ENCODE measurements at places on chromosomes 13 and 19.

DNA sequence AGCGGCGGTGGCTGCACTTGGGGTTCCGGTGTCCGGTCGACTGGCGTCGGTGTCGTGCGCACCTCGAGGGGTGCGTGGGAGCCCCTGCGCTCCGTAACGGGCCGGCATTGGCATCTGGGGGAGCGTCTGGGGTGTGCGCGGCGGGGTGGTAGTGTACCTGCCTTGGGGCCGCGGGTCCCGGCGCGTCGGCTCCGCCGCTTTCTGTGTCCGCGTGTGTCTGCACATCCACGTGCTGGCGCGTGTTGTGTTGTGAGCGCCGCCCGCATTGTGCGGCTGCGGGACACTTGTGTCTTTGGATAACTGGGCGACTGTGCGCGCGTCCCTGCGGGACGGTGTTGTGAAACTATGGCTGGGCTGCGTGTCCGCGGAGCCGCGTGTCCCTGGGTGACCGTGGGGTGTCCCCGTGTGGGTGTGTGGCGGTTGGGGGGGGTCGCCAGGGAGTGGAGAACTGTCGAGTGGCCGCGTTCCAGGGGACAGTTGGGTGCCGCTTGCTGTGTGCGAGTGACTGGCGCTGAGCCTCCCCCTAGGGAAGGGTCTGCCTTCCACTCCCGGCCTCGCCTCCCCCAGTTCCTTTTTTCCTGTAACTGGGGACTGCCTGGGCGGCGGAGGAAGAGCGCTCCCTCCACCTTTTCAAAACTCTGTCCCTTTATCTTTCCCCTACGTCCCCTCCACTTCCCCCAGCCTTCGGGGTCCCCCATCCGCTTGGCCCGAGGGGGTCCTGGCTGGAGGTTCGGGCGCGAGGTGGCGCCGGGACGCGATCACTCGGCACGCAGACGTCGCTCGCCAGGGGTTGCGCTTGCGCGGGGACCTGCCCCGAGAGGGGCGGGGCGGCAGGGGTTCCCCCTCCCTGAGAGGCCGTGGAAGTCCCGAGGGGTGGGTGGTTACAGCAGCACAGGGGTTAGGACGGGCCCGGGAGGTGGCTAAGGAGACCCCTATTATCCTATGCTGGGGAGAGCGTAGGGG lies 5.7 kb upstream of the NFIC start:
- no peak for DNase-seq

- DNase-seq = peak; percentile 94
Observed at GRCh38 chr19:49637821-49638738, 1.9 kb downstream of the RRAS start.

GRCh38 chr19:13652810-13653590 lies 111.3 kb upstream of the MRI1 start:
- no peak for DNase-seq

DNA sequence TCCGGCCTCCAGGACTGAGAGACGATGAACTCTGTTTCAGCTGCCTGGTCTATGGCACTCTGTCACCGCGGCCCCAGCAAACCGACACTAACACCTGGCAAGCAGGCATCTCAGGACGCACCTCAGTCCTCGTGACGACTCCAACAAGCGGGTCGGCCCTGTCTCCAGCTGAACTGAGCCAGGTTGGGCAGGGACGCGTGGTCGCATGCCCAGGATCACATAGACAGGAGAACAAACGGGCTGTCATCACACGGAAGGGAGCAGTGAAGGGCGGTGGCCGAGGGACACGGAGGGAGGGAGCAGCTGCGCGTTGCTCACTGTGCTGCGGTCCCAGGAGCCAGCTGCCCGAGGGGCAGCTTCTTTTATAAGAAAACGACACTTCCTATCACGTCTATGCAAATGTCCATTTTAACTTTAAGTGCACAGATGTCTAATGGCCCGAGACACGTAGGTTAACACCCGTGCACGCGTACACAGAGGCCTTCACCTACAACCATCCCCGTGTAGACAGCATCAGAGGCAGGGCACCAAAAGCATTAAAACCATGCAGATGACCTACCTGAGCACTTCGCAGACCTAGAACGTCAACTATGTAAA lies 8.9 kb downstream of the SGTA start:
- no peak for DNase-seq

DNA sequence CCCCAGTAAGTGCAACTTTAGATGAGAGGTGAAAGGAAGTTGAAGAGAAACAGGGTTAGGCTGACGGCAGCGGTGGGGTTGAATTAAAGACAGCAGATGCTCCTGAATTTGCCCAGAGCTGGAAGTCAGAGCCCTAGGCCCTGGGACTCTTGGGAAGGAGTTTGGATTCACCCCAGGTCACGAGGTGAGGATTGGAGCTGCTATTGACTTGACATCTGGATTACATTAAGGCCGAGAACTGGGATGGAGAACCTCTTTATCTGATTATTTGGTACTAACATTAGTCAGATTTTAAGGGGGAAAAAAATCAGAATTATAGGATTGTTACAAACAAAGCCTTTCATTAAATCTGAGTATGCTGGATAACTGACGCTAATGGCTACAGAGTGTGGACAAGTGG lies 367.2 kb downstream of the ZNF536 start:
- DNase-seq = no peak

GRCh38 chr19:18299654-18300053 lies 18.2 kb upstream of the JUND start:
- no peak for DNase-seq

DNA sequence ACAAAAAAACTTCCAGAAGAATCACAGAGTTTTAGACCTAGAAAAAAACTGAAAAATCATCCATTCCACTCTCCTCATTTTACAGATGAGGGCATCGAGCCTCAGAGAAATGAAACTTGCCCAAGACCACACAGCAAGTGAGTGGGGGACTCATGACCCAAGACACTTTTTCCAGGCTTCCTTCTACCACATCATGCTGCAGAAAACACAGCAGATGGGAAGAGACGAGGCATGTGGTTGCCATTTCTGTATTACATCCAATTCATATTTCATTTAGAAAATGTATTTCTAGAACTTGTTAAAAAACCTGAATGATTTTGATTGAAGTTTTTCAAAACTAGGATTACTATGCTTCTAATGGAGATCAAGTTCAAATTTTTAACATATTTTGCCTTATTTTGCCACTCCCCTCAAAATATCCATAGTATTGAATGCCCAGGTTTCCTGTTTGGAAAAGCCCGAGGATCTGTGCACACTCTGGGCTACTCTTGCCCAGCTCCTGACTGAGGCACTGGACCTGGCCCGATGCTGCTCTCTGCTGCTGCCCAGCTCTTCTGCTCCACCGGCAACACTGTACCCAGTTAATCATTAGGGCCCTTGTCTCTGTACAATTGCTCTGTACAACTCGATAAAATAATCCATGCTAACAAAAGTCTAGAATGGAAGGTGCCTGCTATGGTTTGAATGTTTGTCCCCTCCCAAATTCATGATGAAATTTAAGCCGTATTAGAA lies 157.4 kb downstream of the EFNB2 start:
- DNase-seq = no peak

DNA sequence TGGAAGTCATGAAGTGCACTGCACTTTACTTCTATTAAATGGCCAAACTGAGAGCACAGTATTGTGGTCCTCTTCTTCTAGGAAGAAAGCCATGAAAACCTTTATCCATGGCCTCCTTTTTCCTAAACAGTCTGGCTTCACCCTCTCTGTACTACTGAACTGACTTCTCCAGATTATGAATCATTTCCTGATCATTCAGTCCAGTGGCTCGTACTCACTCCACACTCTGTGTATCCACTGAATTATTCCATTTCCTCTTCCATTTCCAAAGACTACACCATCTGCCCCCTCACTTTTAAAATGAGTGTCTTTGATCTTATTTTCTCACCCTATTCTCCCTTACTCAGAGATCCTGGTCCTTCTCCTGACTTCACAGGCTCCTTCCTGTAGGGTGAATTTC lies 29.7 kb upstream of the FREM2 start:
- no peak for DNase-seq

DNA sequence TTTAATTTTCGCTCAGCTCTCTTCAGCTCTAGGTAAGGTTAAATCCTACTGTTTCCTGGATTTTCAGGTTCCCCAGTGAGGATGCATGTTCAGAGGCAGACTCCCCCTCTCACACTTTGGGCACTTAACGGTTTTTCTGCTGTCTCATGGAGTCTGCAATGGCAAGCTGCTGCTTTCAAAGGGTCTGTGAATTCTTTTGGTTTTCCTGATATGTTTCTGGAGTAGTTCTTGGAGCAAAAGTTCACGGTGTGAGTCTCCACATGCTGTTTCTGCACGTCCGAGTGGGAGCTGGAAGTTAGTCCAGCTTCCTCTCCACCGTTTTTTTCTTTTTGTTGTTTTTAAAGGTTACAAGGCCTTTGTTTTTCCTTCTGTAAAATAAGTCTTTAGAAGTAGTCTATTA lies 35.4 kb downstream of the DNAJC15 start:
- no peak for DNase-seq

DNA sequence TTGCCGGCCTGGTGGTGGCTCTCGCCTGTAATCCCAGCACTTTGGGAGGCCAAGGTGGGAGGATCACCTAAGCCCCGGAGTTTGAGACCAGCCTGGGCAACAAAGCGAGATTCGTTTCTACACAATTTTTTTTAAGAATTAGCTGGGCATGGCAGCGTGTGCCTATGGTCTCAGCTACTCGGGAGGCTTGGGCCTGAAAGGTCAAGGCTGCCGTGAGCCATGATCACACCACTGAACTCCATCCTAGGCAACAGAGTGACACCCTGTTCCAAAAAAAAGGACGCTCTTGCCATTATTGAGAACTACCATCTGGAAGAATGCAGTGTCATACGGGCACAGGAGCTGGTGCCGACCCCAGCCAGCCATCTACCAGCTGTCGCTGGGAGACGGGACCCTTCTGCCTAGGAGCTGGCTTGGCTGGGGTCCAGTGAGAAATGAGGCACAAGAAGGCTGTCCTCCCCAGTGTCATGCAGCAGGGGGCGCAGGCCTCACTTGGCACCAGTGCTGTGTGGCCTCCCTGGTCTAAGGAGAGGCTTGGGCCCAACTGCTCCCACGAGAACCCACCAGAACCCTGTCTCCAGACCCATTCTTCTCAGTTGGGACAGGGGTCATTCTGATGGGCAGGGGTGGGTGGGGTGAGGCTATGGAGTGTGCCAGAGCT lies 12.2 kb upstream of the RELB start:
- no peak for DNase-seq

DNA sequence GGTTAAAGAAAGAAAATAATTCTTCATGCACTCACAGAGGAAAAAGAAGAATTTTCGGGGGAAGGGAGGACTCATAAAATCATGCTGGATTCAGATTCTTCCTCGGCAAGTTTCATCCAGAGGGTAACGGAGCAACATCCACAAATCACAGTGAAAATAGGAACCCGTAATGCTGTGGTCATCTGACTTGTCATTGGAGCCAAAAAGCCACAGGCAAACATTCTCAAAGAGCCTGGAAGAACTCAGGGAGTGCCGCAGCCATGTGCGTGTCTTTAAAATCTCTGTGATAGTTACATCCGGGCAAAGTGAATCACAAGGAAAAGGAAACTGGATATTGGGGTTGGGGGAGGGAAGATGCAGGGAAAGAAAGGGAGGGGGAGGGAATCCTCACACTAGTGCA lies 33.0 kb upstream of the VSTM2B start:
- peak; percentile 55 for DNase-seq

GRCh38 chr13:24503379-24503696 lies 9.2 kb downstream of the PARP4 start:
- DNase-seq = no peak

GRCh38 chr13:54637366-54637765 lies 1608.8 kb downstream of the OLFM4 start:
- DNase-seq = no peak

DNA sequence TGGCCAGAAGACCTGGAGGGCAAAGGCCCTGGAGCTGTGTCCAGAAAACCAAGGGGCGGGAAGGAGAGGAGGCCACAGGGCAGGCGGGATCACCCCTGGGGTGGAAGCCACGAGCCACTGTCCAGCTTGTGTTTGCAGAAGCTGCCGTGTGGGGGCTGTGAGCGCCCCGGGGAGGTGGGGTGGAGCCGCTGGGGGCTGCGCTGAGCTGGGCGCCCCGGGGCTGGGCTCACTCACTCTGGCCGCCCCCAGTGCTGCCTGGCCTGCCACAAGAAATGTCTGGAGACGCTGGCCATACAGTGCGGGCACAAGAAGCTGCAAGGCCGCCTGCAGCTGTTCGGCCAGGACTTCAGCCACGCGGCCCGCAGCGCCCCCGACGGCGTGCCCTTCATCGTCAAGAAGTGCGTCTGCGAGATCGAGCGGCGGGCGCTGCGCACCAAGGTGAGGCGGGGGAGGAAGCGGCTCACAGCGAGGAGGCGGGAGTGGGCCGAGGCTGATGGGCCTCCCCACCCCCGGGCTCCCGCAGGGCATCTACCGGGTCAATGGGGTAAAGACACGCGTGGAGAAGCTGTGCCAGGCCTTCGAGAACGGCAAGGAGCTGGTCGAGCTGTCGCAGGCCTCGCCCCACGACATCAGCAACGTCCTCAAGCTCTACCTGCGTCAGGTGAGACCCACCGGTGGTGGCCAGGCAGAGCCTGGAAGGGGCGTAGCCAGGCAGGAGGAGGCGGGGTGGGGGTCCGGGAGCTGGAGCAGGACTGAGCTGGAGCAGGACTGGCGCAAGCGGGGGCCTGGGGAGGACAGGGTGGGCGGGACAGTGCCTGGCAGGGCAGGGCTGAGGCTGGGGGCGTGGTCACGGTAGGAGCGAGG lies 13.6 kb downstream of the POLR2E start:
- DNase-seq = no peak

GRCh38 chr13:61685682-61686012 lies 270.0 kb upstream of the PCDH20 start:
- DNase-seq = no peak

GRCh38 chr19:54670576-54671357 lies 8.0 kb downstream of the LILRB4 start:
- DNase-seq = no peak

DNA sequence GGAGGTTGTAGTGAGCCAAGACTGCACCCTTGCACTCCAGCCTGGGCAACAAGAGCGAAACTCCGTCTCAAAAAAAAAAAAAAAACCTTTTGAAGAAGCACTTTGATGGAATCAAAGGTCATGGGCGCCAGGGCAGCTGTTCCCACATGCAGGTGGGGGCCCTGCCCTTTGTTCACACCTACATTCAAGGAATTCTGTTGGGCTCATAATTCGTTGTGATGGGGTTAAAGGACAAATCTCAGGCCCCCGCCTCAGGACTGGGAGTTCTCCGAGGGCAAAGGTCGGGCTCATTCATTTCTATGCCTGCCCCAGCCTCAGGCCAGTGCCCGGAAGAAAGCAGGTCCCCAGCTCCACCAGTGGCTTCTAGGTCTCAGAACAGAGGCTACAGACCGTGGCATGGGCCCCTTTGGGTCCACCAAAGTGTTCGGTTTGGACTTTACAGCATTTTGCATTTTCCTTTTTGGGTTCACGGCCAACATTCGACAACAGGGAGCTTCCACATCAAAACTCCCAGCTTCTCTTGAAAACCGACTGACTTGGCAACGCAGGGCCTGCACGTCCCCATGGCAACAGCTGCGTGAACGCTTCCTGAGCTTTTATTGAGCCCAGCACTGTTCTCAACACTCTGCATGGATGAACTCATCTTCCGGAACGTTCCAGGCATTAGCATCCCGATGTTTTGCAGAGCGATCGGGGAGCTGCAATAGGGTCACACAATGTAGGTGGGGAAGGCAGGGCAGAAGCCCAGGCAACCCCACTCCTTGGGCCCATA lies 10.1 kb upstream of the GTF2F1 start:
- DNase-seq = no peak

GRCh38 chr13:30780338-30780981 lies 45.1 kb downstream of the ALOX5AP start:
- DNase-seq = no peak
